ENCODE measurements at places on chromosomes 4 and X.

DNA sequence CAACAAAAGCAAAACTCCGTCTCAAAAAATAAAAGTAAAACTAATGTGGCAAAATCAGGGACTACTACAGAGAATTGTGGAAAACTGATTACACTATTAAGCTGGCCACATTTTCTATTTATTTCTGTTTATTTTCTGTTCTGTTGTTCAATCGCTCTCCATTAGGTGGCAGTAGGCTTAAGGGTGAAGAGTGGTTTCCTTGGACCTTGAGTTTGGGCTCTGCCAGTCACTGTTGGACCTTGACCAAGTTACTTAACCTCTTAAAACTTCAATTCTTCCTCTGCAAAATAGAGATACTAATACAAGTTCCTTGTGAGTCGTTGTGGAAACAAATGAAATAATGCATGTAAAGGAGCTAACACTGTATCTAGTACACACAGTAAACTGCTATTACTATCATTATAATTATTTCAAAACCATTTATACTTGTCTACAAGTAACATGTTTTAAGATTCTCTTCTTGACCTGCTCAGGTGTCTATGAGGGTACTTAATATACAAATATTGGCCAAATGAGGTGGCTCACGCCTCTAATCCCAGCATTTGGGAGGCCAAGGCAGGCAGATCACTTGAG lies 15.2 kb downstream of the HSD17B11 start:
- no peak for DNase-seq

GRCh38 chr4:136861091-136861490 lies 671.2 kb downstream of the PCDH18 start:
- DNase-seq, result no peak

DNA sequence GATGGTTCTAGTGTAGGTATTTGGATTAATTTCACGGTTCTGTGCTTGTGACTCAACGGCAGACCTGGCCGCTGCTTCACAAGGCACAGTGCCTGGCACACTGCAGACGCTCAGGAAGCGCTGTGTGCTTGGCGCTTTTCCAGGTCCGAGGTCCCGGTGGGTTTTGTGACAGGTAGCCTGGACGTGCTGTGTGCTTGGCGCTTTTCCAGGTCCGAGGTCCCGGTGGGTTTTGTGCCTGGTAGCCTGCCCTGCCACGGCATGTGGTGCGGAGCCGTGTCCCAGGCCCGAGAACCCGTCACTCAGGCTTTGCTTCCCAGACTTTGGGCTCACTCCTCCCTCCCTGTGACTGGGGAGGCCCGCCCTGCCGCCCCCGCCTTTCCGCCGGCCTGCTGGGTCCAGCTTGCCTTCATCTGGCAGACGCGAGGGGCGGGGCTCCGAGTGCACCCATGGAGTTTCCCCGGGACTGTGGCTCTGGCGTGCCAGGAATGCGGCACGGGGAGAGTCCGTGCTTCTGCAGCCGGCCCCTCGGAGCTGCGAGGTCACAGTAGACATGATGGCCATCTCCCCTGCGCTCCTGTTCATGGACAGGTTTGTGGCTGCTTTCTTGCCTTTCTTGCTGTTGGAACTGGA lies 44.2 kb downstream of the TBC1D14 start:
- no peak for DNase-seq

GRCh38 chr4:653080-653821 lies 20.8 kb downstream of the ATP5ME start:
- no peak for DNase-seq
